GM20000 (cell line): ENCODE measurements at places on chromosomes 3 and 15.
A peak's percentile ranks its signal among the peaks of the same experiment; 100 is the strongest.

DNA sequence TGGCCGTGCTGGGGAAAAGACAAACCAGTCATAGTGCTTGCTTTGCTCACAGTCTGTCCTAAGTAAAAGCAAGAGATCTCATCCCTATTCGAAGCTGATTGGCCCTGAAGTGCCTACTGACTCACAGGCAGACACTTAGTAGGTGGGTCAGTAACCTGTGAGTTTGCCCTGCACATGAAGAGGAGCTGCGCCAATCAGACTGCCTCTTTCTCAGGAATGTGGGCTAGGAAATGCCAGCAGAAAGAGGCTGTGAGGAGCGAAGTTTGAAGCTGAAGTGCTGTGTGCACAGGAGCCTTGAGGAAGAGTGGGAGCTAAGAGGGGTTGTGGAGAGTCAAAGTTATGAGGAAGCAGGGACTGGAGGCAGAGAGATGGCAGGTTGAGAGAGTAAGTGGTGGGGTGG is 126.8 kb downstream of the IL20RB start:
- DNase-seq, result no peak

DNA sequence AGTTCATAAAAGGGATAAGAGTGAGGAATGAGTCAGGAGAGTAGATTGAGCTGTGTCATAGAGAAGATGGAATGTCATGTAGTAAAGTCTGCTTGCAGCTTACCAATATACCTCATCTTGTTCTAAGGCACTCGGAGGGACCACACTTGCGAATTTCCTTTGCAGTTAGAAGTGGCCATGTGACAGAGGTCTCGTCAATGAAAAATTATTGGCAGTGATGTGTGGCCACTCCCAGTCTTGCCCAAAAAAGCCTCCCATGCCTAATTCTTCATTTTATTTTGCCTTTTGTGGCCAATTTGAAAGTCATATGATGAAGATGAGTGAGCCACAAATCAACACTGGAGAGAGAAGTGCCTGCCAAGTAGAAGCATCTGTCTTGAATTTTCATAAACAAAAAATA is 465.6 kb upstream of the ZNF385D start:
- no peak for DNase-seq

- peak; percentile 72 for DNase-seq
These were observed 907 bp downstream of the TATDN2 start for GRCh38 chr3:10248984-10249748.

GRCh38 chr3:113844622-113845222 is 6.1 kb downstream of the GRAMD1C start:
- DNase-seq, result peak; percentile 60

- DNase-seq, result no peak
These were observed 5.5 kb upstream of the ARRDC4 start for GRCh38 chr15:97955035-97955434.

DNA sequence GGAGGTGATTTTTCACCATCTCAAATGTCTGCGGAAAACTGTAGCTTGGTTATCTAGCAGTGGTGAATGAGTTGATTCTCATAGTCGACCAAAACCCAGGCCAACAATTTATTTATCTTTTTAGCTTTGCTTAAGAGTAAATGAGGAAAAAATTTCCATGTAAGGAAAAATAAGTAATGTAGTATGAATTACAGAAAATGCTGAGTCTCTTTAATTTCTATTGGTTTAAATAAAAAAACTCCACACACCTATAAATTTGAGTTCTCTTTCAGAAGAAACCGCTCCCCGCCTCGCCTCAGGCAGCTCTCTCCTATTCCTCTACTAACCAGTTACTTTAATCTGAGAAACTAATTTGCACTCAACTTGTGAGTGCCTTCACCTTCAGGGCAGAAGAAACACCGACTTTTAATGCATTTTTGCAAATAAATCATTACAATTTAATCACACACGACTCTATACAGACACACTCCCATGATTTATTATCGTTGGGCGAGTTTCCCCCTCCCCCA is 540 bp upstream of the RSRC1 start:
- no peak for DNase-seq

DNA sequence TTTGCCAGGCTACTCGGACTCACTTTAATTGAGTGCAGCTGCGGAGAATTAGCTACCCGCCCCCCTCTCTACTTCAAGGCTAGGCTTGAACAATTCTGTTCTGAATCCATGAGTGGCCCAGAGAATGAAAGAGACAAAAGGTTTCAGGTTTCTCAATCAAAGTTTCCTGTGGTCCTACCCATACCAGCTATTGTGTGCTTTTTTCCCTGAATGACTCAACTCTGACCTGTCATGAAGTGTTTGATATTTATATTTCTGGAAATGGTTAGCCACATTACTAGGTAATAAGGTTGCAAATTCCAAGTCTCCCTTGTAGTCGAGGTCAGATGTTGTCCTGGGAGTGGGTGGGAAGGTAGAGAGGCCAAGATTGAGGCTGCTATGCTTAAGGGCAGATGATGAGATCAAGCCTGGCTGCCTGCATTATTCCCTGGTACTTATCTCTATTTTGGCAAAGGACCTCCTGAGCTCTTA is 392.7 kb upstream of the TBL1XR1 start:
- peak; percentile 28 for DNase-seq

DNA sequence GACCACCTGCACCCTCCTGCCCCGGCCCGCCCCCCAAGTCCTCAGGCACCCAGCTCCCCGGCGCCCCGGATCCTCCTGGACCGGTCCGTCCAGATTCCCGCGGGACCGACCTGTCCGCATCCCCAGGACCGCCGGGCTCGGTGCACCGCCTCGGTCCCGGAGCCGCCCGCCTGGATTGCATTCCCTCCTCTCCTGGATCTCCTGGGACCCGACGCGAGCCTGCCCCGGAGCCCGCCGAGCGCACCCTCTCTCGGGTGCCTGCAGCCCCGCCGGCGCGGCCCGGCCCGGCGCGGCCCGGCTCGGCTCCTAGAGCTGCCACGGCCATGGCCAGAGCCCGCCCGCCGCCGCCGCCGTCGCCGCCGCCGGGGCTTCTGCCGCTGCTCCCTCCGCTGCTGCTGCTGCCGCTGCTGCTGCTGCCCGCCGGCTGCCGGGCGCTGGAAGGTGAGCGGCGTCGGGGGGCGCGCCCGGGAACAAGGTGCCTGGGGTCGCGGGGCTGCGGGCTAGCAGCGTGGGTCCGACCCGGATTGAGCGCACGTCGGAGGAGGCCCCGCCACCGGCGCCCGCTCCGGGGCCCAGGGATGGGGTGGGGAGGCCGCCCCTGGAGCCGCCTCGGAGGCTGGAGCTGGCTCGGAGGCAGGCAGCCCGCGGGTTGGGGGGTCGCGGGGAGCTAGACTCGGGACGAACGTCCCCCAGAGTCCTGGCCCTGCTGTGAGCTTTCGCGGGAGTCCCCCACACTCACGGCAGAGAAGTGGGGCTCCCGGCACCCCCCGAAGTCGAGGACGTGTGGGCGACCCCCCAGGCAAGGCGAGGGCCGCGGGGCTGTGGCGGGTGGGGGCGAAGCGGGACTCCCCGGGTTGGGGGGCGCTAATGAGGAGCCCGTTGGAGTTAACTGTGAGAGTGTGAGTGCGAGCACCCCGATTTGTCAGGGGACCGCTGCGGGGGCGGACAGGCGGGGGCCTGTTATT is 610 bp downstream of the EPHB3 start:
- DNase-seq, result no peak

DNA sequence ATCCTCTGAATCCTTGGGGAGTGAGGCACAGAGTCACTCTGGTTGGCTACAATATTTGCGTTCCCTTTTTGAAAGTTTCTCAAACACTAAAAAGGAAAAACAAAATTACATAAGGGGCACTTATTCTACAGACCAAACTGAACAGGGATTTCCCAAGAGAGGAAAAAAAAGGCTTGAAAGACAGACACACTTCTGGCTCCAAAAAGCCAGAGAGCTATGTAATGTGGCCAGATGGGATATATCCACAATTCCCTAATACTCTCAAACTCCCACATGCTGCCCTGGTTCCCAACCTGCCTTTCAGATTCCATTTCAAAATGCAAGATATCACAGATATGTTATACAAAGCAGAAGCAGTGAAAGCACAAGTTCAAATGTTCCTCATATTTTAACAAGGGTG is 1.6 kb downstream of the FRMD4B start:
- DNase-seq, result no peak

GRCh38 chr15:94057305-94057704 is 174.1 kb upstream of the MCTP2 start:
- DNase-seq, result no peak

DNA sequence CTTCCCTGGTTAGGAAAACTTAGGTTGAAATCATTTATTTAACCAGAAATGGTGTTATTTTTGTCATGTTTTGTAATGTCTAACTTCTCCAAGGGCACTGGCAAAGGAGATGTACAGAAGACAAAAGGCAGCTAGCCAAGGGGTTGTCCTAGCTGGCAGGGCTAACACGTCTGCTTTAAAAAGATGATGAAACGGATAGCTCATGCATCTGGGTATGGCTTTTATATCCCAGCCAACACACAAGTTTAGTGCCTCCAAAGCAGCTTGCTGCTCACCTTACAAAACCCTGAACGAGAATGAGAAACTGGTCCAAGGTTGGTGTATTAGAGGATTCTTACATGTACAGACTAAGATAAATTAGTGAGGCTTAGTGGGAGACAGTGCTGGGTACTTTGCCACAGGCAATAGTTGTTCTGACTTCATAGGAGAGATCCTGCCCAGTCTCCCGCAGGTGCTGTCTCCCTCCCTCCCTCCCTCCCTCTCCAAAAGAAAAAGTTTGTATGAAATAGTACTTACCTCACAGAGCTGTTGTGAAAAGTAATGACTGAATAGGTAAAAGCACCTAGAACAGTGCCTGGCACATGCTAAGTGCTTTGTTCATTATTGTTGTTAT is 47.8 kb downstream of the KCNMB2 start:
- DNase-seq, result no peak

DNA sequence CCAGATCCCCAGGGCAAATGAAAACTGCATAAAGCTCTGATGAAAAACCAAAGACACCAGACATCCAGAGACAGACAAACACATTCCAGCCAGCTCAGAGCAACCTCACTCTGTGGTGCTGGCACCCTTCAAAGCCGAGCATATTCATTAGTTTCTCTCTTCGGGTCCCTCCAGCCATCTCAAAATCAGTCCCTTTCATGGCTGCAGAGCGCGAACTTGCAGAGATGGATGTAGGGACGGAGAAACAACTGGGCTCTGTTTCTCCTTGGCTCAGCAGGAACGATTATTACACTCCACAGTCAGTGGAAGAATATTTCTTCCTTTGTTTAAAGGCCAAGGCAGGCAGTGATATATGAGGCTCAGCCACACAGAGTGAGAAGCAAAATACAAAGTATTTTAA is 50.4 kb upstream of the SYN2 start:
- DNase-seq, result no peak

DNA sequence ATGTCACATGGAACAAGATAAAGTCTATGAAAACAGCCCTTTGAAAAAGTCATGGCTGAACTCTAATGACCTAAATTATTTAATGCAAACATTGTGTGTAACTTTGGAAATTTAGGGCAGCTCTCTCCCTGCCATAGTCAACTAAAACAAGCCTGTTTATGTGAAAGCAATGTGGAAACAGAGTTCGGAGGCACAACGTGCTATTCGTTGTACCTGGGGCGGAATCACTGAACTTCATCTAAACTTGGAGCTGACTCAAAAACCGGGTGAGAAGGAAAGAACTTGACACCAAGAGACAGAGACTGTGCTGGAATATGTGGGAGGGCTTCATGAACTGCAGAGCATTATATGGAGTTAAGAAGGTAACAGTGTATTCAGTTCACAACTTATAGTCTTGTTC is 764.9 kb upstream of the GOLIM4 start:
- no peak for DNase-seq

- no peak for DNase-seq
These were observed 527.9 kb upstream of the NAALADL2 start for GRCh38 chr3:174331095-174331800.

DNA sequence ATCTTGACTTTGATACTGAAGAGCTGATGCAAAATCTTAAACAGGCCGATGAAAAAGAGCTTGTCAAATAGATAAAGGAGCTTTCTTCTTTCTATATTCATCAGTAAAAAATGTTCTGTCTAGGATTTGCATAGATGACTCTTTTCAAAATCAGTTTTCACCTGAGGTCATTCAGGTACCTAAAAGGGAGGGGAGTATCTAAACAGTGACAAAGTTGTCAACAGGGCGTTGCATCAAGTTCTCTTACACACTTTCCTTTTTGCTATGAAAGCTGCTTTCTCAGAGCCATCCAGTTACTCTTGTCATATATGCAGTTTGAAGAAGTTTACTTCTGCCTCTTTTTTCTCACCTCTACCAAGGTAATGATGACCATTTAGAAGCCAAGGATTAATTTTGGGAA is 60.0 kb downstream of the AKAP13 start:
- DNase-seq, result peak; percentile 47

DNA sequence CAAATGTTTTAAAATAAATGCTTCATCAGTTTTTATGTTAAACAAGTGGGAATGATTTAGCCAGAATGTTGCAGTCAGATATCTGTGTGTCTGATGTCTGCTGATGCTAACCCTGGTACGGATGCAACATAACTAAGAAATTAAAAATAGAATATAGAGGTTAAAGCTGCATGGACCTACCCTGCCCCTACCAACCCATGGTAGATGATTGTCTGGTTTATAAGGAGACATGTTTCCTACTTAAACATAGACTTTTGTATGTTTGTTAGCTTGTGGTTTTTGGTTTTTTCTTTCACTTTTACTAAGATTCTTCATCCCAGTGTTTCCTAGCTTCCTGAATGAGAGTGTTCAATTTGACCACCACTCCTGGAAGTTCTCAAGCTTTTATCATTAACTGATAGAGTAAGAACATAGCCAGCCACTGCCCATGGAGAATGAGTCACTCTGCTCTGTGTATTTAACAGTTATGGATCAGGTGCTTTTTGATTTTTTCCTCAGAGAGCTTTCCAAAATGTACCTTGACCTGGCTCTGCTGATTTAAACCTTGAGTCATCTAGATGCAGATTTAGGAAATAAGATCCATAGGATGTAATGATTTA is 70.7 kb upstream of the VEPH1 start:
- no peak for DNase-seq
